PC-3 (cell line): ENCODE measurements at places on chromosomes 12 and 14.

- DNase-seq, result no peak
Measured at GRCh38 chr14:78170203-78170602, at the start of gene NRXN3. Gene NRXN3 (plus strand): TSS chr14:78170373. CDS start chr14:78243094, 72,721 bp downstream.

DNA sequence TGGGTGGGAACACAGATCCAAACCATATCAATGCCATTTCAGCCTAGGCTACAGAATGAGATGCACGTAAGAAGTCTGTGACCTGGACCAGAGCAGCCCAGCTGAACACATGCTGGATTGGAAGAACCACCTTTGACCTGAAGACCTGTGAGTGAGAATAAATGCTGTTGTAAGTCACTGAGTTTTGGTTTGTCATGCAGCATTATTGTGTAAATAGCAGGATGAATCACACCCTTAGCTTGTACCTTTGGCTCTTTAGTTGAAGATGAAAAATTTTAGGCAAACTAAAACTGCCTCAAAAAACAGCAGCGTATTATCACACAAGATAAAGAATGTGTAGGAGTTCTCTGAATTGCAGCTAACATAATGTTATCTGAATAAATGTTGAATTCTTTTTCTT is 199.4 kb upstream of the LRIG3 start:
- peak; percentile 75 for DNase-seq

GRCh38 chr14:49970474-49971147 is 77.7 kb downstream of the ARF6 start:
- DNase-seq, result no peak

DNA sequence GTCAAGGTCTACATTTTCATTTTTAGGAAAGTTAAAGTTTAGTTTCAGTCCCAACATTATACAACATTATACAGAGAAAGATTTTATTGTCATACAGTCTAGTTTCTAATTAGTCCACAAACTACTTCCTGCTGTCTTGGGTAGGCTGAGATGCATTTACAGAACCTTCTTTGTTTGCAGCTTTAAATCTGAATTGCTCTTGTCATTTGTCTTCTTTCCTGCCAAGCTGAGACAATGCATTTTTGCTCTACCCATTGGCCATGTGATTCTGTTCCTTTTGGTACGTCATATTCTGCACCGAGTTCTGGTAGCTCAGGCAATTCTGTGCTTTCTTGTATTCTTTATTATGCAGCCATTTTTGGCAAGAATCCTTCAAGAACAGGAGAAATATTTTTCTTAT is 228.5 kb downstream of the ATP23 start:
- no peak for DNase-seq

GRCh38 chr14:68523989-68524725 is 268.7 kb downstream of the ZFP36L1 start:
- no peak for DNase-seq

DNA sequence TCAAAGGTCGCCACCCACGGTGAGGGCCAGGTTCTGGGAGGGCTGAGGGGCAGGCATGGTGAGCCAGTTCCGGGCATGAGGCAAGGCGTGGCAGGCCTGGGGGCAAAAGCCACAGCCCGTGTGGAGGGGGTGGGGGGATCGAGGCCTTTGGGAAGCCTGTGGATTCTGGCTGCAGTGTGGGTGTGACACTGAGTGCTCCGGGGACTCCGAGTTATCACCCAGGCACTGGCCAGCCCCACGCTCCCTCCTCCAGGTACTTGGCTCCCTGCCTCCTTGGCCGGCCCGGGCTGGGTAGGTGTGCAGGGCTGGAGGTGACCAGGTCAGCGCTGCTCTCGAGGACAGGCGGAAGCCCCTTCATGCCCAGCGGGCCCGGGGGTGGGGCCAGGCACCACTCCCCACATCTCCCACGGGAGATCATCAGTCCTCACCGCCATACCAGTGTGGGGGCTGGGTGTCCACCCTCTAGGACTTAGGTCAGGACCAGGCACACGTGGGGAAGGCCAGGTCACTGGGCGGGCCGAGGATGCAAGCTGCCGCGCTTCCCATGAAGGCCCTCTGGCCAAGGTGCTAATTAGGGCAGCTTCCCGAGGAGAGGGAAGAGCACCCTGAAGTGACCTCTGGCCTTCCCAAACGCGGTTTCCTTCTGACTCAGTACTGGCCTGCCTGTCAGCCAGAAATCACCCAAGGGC is 34.1 kb upstream of the TDRD9 start:
- DNase-seq, result no peak

GRCh38 chr14:59739794-59740193 is 130.8 kb downstream of the RTN1 start:
- no peak for DNase-seq

DNA sequence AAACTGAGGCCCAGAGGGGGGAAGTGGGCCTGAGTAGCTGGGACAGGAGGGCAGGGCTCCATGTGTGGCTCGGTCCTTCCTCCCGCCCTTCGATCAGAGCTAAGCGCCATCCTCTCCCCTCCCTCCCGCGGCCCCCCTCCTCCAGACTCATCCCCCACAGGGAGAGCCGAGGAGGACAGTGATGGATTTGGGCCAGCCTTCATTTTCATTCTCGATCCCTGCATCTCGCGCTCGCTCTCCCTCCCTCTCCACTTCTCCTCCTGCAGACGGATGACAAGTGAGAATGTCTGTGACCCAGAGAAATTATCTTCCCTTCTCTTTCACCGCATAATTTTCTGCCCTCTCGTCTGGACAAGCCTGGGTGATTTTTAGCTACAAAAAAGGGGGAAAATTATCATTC is 183.3 kb downstream of the RBM19 start:
- DNase-seq, result no peak

- DNase-seq, result peak; percentile 53
Measured at GRCh38 chr12:70648831-70649230, 11.6 kb upstream of the PTPRB start.
